Activated CD4-positive, alpha-beta T cell treated with anti-CD3 and anti-CD28 coated beads, Interleukin-2, amount 10 ng/mL, durations not matched to agents 7 days and 5 days (primary cell): ENCODE measurements at places on chromosomes 4 and X.

GRCh38 chr4:2036866-2037265, 22.3 kb upstream of the NAT8L start:
- DNase-seq, result no peak

DNA sequence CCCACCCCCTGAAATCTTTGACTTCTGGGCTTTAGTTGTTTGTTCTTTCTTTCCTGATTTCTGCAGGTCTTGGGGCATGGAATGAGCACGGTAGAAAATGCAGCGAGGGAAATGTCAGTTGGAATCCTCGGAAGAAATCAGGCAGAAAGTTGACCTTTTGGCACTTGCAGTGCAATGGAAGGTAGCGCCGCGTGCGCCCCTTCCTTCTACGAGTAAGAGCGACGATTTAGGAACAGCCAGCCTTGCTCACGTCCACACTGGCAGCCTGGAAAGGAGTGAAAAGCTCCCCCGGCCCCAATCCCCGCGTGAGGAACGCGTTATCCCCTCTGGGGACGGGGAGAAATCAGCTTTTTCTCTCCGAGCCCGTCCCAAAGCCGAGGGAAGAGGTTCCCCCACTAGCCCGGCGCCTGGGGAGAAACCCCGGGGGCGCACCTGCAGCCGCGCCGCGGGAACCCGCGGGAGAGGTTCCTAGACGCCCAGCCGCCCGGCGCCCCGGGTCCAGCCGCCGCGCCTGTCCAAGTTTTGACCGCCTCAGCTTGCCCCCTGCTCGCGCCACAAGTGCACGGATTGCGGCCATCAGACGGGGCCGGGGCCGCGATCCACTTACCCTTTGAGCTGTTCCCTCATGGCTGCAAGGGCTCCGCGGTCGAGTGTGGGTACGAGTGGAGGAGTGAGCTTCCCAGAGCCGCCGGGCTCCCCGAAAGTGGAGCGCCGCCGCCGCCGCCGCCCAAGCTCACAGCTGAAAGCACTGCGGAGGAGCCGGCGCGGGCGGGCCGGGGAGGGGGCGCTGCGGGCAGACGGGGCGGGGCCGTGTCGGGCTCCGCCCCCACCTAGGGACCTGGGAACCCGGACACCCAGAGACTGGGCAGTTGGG, 194.6 kb upstream of the FTHL17 start:
- DNase-seq, result peak; percentile 5

DNA sequence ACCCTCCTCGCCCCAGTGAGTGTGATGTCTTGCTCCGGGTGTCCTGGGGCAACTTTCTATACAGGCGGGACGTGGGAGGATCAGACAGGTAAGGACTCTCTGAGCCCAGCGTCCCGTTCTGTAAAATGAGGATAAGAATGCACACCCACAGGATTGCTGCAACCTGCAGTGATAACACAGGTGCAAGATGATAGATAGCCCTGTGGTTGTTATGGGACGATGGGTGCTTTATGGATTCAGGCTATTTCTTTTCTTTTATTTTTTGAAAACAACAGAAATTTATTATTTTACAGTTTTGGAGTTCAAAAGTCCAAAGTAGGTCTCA, 28.6 kb downstream of the BEX3 start:
- DNase-seq, result no peak

DNA sequence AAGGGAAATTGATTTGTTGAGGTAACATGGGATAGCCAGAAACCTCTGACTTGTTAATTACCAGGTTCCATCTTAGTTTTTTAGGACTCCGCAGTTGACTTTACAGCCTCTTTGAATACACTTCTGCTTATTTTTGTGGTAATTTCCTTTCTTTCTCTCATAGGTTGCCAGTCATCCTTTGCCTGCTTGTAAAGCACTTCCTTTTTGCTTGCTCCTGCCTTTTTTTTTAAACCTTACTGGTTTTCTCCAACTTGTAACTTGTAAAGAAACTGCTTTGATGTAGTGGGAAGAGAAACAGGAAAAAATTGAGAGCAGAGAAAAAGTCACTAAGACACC, 2.6 kb downstream of the PGK1 start:
- no peak for DNase-seq

GRCh38 chr4:175125410-175126068, 207.4 kb downstream of the ADAM29 start:
- no peak for DNase-seq

GRCh38 chr4:79788884-79789283, 284.1 kb downstream of the ANTXR2 start:
- no peak for DNase-seq

DNA sequence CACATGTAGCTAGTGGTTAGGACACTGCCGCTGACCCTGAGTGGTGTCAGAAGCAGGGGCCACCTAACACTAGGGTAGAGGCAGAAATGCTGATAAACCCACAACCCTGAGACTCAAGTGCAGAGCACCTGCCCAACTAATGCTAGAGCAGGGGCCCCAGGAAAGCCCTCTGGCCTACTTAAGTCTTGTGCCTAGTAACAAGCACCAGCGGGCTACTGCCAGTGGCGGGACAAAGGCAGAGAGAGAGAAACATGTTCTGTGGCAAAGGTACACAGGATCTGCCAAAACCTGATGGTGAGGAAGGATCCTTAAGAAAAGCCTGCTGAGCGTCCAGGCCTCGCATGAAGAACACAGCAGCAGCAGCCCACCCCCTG, 172.4 kb downstream of the PRDM5 start:
- no peak for DNase-seq

GRCh38 chr4:119394826-119395225, 72.9 kb upstream of the FABP2 start:
- no peak for DNase-seq

- DNase-seq, result no peak
These were observed 55.8 kb downstream of the MBNL3 start for GRCh38 chrX:132433001-132433400.

DNA sequence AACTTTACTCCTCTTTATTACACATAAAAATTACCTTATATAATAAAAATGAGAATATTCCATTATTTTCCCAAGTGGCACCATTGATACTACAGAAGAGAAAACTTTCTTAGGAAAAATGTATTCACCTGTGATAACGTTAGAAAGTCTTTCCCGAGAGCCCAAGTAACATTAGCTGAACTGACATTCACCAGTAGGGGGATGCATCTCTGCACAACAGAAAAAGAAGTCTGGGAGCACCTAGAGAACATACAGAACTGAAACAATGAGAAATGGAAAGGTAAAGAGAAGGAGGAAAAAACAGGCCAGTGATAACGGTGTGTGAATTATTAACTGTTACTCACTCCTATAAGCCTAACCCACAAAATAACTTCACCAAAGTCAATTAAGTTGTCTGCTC, 423.3 kb downstream of the CENPC start:
- no peak for DNase-seq

DNA sequence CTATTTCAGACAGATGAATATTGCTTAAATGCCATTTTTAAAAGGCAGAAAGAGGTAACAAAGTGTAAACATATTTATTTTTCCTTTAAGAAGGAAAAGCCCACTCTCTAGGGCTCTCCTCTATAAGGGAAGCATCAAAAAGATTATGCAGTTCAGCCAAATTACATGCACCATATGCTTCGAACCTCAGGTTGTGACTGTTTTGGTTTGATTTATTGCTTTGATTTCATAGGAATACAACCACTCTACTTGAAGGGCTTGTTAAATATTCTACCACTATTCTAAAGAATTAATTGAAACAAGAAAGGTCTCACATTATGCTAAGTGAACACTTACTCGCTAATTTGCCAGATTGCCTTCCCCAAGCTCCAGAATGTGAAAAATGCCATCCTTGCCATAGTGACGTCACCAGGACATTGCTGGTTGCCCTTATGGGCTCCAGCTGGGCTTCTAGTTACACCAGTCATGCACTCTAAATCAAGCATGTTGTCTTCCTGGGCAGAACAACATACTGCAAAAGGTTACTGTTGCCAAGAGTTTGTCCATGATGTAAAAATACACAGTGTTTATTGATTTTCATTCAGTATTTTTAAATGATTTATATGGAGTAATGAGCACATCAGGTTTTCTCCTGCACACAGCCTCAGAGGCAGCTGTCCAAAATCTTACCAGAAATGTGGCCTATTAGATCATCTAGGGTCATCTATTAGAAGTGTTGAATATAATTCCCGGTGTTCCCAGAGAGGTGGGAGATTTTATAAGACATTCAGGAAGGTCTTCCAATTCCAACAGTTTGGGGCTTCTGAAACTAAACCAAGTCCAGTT, 164.4 kb upstream of the RAPGEF2 start:
- DNase-seq, result no peak

DNA sequence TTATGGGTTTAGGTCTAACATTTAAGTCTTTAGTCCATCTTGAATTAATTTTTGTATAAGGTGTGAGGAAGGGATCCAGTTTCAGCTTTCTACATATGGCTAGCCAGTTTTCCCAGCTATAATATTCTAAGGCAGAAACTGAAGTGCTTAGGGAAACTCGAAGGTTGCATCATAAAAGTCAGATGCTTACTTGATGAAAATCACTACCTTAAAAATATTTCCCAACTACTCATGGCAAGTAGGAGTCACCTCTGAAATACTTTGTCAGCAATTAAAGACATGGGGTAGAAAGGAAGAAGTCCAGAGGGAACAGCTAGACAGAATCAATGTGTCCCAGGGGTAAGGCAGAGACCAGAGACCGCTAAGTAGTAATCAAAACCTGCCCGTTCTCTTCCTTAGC, 6.3 kb upstream of the AP1S2 start:
- DNase-seq, result no peak

DNA sequence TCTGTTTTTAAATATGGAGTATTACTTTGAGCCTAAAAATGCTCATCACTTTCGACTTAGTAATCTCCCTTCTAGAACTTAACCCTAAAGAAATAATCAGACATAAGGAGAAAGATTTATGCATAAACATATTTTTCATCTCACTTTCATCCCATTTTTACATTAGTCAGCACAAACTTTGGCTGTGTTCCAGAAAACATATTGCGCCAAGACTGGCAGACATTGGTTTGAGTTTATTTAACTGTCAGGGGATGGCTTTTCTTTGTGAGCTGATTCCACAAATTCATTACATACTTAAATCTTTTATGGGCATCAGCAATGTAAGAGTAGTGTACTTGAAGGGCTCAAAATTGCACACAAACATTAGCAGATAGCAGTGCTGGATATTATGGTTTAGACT, 23.7 kb downstream of the MAOA start:
- no peak for DNase-seq

GRCh38 chrX:34130501-34130900, 1.6 kb downstream of the FAM47A start:
- no peak for DNase-seq

GRCh38 chr4:44071959-44072955, 376.4 kb downstream of the KCTD8 start:
- no peak for DNase-seq

DNA sequence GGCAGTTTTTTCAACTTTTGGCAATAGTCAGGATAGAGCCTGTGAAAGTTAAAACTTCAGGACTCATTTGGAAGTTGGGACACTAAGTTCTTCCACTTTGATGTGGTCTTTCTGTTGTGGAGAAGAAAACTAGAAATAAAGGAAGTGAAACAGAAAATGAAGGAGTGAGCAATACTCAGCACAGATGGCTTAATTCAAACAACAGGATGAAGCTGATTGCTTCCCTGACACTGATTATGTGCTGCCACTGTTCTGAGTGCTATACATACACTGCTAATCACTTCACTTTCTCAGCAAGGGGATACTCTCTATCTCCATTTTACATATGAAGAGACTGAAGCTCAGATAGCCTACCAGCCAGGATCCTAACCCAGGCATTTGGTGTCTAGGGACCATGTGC, 235.1 kb upstream of the CPEB2 start:
- no peak for DNase-seq

DNA sequence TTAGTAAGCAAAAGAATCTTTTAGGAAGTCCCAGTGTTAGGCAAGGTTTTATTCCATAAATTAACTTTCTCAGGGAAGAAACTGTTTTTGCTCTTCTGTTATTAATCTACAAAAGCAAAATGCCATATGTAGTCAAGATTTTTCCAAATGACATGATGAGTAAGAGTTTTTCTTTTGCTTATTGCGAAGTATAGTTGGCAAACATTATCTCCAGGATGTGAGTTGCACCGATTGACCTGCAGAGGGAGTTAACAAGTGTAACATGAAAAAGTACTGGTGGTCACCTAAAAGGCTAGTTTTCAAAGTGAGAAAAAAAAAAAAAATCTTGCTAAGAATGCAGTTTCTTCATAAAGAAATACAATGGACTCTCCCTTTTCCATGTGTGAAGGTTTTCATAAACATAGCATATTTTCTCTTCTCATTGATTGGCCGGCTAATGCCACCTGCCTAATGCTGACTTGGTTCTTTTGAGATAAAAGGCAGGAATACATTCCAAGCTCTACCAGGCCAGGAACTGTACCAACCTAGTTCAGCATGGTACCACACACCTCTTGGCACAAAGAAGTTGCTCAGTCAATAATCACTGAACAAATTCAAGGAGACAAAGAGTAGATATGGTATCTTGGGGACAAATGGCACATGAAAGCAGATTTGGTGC, 100.2 kb downstream of the LNX1 start:
- DNase-seq, result no peak

GRCh38 chrX:134251241-134251640, 14.3 kb downstream of the CCDC160 start:
- no peak for DNase-seq

DNA sequence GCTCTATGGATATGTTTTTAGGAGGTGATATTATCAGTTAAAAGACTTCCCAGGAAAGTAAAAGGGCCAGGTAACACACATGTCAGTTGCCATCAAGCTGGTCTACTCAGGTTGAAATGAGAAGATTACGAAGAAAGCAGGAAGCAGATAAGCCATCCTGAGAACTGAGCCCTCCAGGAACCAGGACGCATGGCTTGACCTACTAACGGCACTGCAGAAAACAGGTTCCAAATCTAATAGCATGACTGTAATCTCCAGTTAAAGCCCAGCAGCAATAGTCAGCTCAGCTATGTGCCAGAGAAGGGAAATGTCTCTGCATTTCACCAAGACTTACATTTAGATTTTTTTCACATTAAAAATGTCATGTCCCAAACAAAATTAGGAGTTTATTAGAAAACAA, 77.9 kb downstream of the APBB2 start:
- no peak for DNase-seq

GRCh38 chr4:163139048-163139447, 27.6 kb downstream of the NAF1 start:
- no peak for DNase-seq

DNA sequence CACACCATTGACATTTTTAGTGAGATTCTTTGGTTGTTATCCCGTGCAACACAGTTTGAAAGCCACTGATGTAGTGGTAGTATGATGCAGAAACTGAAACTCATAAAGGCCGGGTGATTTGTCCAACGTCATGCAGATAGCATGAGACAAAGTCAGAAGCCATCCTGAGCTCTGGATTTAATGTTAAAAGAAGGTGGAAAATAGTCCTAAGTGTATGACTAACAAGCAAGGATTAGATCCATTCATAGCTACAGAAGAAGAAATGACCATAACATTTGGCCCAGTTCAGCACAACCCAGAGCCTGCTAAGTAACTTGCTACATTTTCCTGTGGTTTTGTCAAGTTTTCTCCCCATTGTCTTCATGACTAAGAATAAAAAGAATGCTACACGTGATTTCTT, 142.4 kb downstream of the AMELX start:
- DNase-seq, result no peak

GRCh38 chrX:11944501-11944900, 186.5 kb downstream of the MSL3 start:
- no peak for DNase-seq
